ENCODE measurements at places on chromosomes 7 and 10.

- DNase-seq = no peak
These were observed 24.8 kb downstream of the STYXL1 start for GRCh38 chr7:76023002-76023401.

- DNase-seq = no peak
These were observed 11.9 kb downstream of the TMEM120A start for GRCh38 chr7:75982306-75983064.

GRCh38 chr7:152392254-152392653 lies 43.5 kb downstream of the KMT2C start:
- no peak for DNase-seq

DNA sequence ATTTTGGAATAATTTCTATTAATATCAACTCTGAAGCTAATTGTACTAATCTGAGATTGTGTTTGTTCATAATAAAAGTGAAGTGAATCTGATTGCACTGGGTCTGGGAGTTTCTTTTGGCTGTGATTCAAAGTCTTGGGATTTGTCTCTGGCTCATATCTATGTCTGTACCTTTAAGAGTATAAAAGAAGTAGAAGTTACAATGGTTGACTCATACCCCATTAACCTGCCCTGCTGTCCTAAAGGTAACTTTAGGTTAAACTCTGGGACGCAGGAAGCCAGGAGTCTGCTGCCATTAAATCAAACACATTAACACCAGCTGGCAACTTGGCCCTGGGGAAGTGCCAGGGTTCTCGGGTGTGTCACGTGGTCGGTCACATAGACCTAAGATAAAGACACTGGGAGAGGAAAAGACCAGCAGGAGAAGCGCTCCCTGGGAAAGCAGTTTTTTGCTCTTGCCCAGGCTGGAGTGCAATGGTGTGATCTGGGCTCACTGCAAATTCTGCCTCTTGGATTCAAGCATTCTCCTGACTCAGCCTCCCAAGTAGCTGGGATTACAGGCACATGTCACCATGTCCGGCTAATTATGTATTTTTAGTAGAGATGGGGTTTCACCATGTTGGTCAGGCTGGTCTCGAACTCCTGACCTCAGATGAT lies 17.8 kb downstream of the SCD start:
- DNase-seq = no peak

DNA sequence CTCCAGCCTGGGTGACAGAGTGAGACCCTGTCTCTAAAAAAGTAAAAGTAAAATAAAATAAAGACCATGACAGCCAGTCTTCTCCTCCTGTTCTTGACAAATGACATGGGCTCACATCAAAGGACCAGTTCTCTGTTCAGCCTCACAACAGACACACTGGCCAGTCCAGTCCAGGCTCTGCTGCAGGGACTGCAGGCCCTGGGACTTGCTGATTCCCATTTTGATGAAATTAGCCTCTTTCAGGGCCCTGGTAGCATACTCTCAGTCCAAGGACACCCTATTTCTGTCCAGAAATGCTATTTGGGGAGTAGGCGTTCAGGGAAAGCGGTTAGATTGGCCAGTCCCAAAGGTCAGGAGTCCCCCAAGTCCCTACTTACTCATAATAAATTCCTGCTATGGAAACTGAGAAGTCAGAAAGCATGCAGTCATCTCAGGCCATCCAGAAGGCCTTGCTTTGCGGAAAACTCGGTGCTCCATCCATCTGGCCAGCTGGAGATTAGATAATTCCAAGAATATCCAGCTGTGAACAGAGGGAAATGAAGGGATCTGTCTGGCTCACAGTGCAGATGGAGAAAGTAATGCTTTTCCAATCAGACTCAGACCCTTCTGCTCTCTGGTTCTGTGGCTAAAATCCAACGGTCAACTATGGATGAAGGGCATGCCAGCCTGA lies 74.4 kb downstream of the RAB11FIP2 start:
- DNase-seq = no peak

- no peak for DNase-seq
These were observed 41.1 kb downstream of the CPVL start for GRCh38 chr7:29105191-29105590.

GRCh38 chr10:43131906-43132305 lies 6.3 kb upstream of the CSGALNACT2 start:
- DNase-seq = no peak

DNA sequence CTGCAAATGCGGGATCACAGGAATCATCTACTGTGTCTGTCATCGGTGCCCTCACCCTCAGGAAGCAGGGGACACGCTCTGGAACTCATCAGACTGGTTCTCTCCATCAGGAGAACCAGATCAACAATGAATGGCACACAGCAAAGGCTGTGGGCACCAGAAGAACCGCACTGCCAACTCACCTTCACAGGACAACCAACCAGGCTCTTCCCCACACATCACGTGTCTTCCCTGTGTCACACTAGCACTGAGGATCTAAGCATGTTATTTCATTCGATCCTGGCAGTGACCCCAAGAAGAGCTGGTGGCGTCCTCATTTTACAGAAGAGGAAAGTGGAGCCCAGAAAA lies 106.1 kb downstream of the TNS3 start:
- no peak for DNase-seq

DNA sequence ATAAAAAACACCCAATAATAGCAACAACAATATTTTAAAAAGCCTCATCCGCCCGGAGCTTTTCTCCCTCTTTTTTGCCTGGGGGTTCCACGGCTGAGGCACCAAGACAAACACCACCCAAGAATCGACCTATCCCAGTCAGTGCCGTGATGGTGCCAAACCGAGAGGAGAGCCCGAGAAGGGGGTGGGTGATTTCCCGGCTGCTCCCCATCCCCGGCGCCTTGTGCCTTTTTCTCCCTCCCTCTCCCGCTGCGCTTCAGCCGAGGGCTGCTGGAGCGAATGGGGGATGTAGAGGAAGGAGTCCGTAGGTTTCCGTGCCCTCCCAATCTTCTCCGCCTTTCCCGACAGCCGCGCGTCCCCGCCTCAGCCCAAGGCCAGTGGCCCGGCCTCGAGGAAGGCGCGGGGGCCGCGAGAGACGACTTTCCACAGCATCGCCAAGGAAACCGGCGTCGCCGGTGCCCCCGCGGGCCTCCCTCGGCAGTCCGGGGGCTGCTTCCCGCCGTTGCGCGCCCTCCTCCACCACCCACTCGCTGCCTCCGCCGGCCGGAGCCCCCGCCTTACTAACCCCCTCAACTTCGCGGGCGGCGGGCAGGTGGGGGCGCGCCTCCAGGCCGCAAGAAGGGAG lies 1.3 kb downstream of the EGR2 start:
- no peak for DNase-seq

GRCh38 chr7:74032191-74032490 lies 4.2 kb downstream of the ELN start:
- no peak for DNase-seq

GRCh38 chr10:43801626-43802025 lies 152.9 kb upstream of the ZNF32 start:
- no peak for DNase-seq

DNA sequence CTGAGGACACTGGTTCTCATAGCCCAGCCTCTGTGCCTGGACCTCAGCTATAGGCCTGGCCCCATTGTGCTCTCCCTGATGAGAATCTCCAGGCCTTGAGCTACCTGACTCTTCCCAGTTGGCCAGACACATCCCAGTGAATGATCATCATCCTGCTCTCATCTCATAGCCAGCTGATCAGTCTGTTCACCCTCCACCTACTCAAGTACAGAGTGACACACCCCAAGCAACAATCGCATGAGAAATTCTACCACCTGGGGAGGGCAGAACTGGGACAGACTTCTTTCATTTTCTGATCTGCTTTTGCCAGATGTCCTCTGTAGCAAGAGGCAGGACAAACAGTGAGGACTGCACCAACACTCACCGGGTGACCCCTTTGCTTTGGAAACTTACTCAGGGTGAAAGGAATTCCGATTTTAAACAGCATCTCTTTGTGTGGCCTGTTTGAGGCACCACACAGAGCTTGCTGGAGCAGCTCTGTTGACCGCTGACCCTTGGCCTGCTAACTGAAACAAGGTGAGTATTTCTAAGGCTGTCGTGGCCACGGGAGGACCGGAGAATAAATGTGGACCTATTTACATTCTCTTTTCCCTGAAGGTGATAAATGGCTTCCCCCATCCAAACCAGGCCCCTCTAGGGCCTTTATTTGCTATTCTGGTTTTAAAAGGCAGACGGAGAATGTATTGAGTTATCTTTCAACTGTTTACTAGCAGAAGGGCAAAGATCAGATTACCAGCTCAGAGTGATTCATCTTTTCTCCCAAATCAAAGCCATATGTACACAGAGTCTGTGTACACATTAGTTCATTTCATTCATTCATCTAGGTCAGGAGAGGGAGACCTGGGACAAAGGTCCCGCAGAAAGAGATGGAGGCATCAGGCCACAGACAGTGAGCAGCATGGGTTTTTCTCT lies 181.4 kb upstream of the TNS3 start:
- DNase-seq = no peak

GRCh38 chr10:44706745-44707144 lies 204.4 kb upstream of the TMEM72 start:
- DNase-seq = no peak

DNA sequence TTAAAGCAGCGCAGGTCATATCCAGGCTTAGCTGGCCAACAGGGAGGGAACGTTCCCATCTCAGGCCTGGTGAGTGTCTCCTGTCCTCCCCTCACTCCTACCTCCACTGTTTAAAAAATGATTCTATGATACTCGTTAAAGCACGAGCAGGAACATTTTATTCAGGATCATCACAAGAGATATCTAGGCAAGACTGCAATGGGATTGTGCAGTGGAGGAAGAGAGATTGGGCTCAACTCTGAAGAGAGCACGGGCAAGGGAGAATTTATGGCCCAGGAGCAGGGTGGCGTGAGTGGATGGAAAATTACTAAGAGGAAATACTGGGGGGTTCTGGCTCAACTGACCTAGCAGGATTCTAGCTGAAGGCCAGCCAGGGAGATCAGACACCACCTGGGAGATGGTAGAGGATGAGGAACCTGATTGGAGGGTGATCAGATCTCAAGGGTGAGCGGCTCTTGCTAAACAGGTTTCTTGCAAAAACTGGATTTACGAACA lies 9.0 kb upstream of the HSPB1 start:
- DNase-seq = no peak

DNA sequence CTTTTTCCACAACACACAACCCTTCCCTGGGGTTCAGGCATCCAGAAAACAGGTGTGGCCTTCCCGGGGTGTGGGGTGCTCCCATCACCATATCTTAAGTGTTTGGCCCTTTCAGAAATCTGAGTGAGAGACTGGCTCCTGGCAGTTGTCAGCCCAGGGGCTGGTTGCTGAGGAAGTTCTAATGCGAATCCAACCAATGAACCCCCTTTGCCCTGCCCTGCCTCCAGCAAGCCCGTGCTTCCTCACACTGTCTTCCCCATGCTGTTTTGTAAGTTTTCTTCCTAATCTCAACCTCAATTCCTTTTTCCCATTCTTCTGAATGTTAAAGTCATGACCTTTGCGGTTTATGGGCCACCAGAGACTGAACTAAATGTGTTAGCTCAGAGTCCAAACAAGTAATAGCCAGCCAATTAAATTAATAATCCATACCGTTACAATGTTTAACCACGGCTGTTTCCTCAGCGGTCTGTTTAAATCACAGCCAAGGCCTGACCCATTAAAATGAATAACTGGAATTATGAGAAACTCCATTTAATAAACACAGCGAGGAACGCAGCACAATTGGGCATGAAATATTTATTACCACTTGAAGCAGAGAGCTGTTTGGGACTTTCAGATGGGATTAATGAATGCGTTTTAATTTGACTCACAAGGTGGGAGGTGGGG lies 90.9 kb upstream of the TCF7L2 start:
- no peak for DNase-seq

- DNase-seq = no peak
These were observed at the start of gene TMEM140 for GRCh38 chr7:135147899-135148721. TSS of gene TMEM140 (plus strand) at chr7:135148072. CDS start at chr7:135164442, 16,370 bp downstream.

DNA sequence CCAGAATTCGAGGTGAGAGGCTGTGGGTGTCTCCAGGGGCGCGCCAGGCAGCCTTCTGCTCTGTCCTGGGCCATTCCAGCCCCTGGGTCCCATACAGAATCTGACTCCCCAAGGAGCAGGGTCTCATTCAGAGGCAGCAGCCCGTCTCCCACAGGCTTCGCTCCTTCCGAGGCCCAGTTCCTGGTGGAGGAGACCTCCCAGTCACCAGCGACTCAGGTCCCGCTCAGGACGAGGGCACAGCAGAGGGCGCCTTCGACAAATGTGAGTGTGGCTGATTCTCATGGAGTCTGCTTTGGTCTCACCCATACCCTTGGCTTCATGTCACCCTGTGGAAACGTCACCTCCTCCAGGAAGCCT lies 81.8 kb upstream of the GPR26 start:
- DNase-seq = no peak

DNA sequence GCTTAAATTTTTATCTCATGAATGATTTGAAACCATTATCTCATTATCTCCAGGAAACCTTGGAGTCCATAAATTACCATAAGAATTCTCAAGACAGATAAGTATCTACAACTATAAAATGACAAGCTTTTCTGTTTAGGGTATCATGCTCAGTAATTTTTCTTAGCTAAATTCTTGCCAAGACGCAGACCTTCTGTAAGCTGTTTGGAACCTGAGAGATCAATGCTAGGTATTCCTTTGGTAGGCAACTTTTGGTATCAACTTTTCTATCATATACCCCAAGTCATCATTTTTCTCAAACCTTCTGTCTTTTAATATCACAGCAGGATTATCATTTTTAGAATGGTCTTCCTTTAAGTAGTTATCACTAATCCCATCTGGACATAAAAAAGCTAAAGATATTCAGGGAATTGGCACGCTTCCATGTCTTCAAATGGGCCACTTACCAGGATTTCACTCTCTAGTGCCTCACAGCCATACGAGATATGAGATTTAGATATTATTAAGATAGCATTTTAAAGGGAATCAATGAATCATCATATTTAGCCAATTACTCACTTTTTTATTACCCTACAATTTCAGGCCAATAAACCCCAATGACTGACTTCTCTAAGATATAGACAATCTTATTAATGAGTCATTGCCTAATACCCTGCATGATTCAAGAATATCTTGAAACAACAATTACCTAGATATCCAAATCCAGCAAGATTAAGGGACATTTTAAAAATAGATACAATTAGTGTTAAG lies 544.1 kb downstream of the HTR7 start:
- DNase-seq = no peak

DNA sequence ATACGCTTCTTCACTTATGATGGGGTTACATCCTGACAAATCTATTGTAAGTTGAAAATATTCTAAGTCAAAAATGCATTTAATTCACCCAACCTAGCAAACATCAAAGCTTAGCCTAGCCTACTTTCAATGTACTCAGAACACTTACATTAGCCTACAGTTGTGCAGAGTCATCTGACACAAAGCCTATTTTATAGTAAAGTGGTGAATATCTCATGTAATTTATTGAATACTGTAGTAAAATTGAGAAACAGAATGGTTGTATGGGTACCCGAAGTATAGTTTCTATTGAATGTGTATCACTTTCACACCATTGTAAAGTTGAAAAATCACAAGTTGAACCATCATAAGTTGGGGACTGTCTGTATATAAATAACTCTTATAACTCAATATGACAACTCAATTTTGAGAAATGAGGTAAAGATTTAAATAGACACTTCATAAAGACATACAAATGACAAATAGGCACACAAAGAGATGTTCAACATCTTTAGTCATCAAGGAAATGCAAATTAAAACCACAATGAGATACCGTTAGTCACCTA lies 73.9 kb downstream of the C10orf90 start:
- no peak for DNase-seq

- DNase-seq = no peak
These were observed 249.3 kb upstream of the POM121L12 start for GRCh38 chr7:52786174-52786573.
